ENCODE measurements at places on chromosomes 4 and X.

GRCh38 chrX:31112226-31112999, 40.6 kb upstream of the FTHL17 start:
- DNase-seq = no peak

DNA sequence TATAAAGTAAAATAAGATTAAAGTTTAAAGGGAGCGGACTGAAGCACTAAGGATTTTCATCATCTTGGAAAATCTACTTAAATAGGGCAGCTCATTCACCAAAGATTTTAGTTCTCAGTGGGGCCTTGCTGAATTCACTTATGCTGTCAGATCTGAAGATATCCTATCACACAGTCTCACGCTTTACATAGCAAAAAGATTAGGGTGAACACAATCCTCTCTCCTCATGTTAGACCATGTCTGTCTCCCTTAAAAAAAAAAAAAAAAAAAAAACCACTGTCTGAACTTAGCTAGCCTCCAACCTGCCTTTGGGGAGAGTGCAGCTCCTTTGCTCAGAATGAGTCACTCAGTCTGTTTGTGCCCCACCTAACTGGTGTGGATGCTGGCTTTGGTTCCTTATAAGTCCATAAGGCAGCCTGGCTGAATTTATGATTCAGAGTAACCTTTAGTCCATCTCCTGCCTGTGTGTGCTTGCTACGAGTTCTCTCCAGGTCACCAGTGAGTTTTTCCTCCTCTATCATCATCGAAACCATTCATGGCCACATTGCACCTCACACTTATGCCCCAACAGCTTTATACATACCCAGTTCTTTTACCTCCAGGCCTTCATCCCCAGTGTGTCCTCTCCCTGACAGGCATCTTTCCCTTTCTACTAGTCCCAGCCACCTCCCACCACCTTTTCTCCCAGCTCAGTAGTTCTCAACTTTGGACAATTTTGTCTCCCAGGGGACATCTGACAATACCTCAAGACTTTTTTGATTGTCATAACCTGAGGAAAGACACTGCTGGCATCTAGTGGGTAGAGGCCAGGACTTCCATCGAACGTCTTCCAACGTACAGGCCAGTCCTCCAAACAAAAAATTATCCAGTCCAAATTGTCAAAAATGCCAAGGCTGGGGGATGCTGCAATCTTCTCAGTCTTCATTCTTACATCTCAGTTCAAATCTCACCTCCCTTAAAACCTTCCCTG, 220.7 kb upstream of the EMCN start:
- no peak for DNase-seq

- DNase-seq = no peak
Measured at GRCh38 chrX:50097071-50097470, 103.7 kb downstream of the AKAP4 start.

DNA sequence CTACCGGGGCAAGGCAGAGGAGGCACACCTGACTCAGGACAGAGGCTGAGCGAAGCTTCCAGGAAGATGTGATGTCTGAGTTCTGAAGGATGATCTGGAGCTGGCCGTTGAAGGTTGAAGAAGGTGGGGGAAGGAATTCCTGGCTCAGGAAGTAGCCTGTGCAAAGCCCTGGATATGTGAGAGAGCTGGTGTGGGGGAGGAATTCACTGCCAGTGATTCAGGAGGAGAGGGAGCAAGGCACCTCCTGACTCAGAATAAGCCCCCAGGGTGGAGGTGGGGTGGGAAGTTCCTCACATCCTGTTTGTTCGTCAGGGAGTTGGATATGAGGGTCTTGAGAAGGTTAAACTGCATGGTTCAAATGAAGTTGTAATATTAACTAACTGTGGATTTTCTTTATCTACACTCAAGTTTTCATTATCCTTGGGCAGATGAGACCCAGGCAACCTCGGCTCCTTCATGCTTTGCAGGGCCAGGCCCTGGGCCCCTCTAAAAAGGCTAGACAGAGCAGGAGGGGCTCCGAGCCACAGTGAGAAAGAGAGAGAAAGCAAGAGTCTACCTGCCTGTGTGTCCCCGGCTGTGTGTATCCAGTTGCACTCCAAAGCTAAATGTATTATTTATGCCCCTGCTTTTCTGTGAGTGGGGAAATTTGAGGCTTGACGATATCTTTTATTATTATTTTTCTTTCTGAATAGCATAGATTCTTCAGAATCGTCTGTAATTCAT, 7.1 kb downstream of the NHSL2 start:
- DNase-seq = no peak

DNA sequence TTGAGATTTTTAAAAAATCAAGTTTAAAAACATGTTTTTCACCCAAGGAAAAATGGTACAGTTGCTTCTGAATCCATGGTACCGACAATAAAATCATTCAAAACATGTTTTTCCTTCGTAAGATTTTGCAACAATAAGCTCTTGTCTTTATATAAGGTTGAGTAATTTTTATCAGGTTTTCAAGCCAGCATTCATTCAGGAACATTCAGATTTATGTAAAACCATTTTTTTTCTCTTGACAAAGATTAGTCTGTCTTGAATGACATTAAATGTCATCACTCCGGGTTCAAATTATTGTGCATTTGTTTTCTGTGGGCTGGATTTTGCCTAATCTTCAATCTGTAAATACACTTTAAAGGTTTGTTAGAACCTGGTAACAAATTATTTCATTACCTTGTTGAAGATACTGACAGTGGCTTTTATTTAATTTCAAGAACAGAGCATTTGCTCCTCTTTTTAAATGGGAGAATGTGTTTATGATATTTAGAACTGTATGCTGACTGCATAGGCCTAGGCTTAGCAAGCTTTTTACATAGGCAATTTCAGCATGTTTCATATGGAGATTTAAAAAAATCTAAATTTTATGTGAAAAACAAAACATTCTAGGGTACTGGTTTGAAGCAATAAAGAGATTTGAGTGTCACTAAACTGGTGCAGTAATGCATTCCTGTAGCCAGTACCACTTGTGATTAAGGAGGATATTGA, 336.4 kb upstream of the HAND2 start:
- DNase-seq = no peak

DNA sequence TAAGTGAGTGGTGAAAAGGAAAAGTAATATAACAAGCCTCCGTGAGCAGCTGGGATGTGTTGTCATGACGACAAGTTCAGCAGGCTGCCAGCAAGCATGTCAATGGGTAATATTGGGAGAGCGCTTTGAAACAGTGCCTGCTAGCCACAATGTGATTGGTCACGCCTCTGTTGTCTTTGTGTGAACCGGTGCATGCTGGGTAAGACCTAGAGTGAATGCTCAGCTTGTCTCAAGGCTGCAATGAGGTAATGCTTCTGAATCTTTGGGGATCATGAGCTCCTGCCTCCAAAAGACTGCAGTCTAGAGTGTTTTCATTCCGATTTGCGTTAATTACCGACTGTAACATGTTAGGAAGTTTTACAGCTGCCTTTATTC, 54.9 kb downstream of the STOX2 start:
- no peak for DNase-seq

- DNase-seq = no peak
Measured at GRCh38 chr4:139153411-139154133, 23.4 kb downstream of the ELF2 start.

DNA sequence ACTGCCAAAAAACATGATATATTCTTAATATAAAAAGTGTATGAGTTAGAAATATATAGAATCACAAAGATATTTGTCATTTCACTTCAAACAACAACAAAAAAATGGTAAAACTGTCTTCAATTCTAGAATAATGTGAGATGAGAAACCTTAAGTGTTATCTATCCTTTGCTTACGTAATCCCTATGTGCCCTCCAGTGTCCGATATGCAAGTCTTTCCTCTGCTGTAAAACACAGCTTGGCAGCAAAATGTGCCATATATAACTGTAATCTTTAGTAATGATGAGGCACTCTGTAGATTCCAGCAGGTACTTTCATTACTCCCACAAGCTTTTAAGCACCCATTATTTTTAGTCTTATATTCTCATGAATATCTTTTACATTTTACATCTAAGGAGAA, 555.1 kb upstream of the FRG1 start:
- DNase-seq = no peak

GRCh38 chr4:27057662-27058061, 197.0 kb downstream of the STIM2 start:
- DNase-seq = no peak

GRCh38 chr4:104649631-104650030, 154.9 kb upstream of the CXXC4 start:
- no peak for DNase-seq

DNA sequence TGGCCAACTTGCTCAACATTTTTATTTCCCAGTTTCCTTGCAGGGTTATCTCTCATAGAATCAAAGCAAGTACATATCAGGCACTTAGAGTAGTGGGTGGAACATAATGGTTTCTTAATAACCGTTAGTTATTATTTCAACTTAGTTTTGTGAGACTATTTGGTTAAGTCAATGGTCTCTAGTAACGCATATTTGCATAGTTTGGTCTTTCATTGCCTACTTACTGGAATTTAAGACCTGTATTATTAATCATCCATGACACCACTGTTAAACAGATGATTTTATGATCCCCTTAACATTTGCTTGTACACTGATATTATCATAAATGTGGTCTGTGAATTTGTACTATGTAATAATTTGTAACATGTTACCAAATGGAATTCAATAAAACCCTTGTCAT, 70.9 kb upstream of the SMIM31 start:
- DNase-seq = no peak

- DNase-seq = no peak
Measured at GRCh38 chr4:45033676-45034419, 307.5 kb upstream of the GNPDA2 start.

GRCh38 chr4:26061248-26061986, 147.4 kb downstream of the SMIM20 start:
- no peak for DNase-seq

DNA sequence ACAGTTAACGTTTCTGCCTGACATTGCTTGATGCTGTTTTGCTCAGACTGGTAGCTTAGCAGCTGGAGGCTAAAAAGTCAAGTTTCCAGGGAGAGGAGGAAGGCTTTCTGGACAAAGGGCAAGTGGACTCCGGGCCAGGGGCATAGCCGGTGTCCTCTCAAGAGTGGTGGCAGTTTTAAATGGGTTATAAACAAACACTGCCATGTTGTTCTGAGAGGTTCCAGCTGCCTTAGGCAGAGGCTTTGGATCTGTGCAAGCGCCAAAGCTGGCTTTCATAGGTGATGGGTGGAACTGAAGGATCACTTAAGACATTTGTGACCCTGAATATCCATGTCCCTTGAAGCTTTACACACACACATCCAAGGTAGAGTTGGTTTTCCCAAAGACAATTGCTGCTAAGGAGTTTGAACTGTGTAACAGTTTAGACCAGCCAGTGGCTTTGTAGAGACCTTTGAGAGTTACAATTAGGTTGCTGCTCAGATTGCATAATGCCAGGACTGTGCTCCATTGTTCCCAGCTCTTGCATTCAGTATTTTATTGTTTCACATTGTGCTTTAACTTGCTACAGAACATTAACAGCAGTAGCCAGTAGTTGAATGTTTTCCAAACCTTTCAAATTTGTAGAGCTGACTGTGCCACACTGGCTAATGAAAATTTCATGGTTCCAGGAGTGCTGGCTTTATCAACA, 54.1 kb upstream of the AP1S2 start:
- DNase-seq = no peak

DNA sequence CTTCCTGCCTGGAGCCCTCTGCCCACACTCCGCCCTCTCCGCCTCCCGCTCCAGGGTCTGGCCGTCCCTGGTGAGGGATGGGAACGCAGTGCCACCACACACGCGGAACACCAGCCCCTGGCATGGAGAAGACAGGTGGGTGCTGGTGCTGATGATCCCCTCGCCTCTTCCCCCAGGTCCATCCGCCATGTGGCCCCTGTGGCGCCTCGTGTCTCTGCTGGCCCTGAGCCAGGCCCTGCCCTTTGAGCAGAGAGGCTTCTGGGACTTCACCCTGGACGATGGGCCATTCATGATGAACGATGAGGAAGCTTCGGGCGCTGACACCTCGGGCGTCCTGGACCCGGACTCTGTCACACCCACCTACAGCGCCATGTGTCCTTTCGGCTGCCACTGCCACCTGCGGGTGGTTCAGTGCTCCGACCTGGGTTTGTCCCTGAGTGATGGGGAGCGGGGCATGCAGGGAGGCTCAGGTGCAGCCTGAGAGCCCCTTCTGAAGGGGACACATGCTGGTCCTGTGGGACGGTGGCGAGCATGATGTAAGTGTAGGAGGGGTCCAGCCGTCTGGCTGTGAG, 9.8 kb downstream of the BGN start:
- DNase-seq = no peak

GRCh38 chrX:52933976-52934703, 24.2 kb downstream of the FAM156A start:
- DNase-seq = no peak

GRCh38 chr4:145871209-145871608, 67.4 kb downstream of the ZNF827 start:
- no peak for DNase-seq

GRCh38 chr4:149523039-149523438, 292.6 kb downstream of the IQCM start:
- DNase-seq = no peak

DNA sequence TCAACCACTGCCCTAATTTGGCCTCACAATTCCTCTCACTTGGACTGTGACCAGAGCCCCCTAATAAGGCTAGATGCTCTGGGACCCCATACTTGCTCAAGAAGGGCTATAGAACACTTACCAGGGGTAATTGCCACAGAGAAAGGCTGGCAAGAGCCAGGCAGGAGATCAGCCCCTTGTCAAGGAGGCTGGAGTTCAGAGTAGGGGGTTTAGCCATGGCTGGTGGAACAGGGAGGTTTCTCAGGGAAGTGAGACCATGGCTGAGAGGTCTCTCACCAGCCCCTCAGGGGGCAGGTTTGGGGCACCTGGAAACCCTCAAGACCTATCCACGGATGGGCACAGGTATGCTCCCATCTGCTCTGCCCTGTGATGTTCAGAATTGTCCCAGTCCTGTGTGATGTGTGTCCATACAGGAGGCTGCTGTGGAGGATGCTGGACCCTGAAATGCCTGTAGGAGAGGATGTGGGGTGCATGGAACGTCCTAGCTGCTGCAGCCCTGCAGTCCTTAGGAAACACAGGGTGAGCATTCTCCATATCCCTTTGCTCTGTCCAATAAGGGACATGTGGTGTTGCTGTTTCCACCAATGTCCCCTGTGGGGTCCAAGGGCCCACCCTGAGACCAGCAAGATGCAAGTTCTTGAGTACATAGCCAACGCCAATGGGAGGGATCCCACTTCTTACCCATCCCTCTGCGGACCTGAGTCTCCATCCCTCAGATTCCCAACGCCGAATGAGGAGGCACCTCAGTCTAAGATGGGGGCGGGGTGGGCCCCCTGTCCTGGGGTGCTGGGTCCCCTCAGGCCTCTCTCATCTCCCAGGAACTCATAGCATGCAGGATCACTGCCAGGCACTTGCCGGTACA, 16.4 kb upstream of the HSFX1 start:
- no peak for DNase-seq

Data from activated CD8-positive, alpha-beta memory T cell treated with anti-CD3 and anti-CD28 coated beads for 4 hours (primary cell).